ENCODE measurements at places on chromosomes 2 and 18.
A peak's percentile ranks its signal among the peaks of the same experiment; 100 is the strongest.

- DNase-seq: no peak
Observed at GRCh38 chr2:124908411-124908810, 883.3 kb downstream of the CNTNAP5 start.

DNA sequence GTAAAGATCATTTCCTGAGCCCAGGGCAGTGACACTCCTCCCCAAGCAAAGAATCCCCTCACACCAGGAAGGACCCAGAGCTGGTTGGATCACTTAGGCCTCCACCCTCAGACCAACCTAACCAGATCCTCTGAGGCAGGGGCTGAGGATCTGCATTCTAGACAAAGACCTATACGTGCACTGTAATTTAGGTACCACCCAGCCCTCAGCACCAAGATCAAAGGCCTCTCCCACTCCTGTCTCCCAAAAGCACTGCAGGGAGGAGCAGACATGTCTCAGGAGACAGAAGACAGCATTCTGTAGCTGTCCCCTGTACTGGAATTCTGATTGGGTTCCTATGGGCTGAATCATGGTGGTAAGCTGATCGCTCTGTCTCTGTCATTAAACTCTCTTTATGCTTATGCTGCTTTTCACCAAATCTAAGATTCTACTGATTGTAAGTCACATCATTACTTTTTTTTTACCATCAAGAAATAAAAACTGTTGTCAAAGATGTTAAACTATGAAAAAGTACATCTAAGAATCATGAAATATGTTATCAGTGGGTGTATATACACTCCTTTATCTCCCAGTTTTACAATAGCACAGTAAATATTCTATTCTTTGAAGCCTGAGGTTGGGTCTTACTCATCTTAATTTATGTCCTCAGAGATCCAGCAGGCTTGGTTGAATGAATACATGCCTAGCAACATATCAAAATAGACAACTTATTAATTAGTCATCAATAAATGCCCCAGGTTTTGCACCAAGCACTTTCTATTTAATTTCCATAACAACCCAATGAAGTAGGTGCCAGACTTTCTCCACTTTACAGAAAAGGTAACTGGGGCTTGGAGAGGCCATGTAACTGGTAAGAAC is 28.3 kb downstream of the MCFD2 start:
- no peak for DNase-seq

DNA sequence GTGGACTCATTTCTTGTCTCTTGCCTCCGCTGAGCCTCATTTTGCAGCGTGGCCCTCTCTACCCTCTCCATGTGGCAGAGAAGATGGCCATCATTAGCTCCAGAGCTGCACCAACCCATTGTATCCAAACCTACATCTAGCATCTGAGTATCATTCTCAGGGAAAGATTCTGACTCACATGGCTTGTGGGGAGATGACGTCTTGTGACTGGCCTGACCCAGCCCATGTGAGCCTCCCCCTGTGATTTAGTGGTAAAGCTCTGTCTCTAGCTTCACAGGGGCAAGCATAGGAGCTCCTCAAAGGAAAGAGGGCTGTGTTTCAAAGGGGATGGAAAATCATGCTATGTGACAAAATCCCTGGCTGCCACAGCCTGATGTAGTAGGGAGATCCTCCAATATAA is 87.4 kb upstream of the RBMS1 start:
- no peak for DNase-seq

GRCh38 chr2:148534416-148535204 is 109.9 kb upstream of the EPC2 start:
- DNase-seq: no peak

GRCh38 chr18:12306752-12307700 is 1.0 kb upstream of the TUBB6 start:
- no peak for DNase-seq

DNA sequence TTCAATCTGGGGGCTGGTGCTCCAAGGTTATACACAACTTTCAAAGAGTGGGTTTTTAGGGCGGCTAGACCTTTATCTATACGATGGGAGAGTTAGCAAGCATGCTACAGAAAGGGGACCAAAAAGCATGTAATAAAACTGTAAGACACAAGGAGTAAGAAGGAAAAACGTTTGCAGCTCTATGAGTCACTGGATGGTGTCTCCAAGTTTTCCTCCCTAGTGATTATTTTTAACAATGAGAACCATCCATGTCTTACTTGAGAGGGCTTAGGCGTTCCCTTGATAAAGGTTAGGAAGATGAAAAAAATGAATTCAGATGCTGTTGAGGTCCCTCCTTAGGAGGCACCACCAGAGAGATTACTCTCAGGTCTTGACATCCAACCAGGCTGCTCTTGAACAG is 75.9 kb downstream of the HRH4 start:
- DNase-seq: no peak

DNA sequence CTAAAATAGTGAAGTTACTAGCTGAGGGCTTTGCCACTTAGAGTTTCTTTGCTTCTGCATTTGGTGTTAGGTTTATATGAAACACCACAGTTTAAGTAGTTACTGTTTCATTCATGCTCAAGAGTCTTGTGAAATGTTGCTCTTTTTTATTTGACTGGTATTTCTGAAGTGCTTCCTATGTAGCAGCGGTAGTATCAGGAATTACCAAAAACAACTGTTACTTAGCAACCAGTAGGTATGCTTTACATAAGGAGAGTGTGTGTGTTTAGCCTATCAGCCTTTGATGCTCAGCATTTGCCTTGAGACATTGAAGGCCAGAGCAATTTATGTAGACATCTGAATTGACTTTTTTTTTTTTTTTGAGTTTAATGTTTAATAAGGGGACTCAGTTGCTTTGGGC is 3.6 kb downstream of the DIS3L2 start:
- no peak for DNase-seq

- DNase-seq: no peak
Observed at GRCh38 chr2:160287476-160287875, 87.4 kb upstream of the ITGB6 start.

- no peak for DNase-seq
Observed at GRCh38 chr18:24246143-24246542, 107.3 kb downstream of the CABYR start.

- DNase-seq: no peak
Observed at GRCh38 chr2:15557887-15558311, 3.2 kb downstream of the NBAS start.

- DNase-seq: no peak
Observed at GRCh38 chr2:13921245-13921644, 711.3 kb upstream of the LRATD1 start.

- no peak for DNase-seq
Observed at GRCh38 chr18:61727241-61728193, 165.3 kb downstream of the RNF152 start.

- no peak for DNase-seq
Observed at GRCh38 chr2:173896755-173897154, 68.4 kb downstream of the SP3 start.

- DNase-seq: no peak
Observed at GRCh38 chr2:48529194-48529593, 760 bp upstream of the STON1 start.

GRCh38 chr2:15273452-15273851 is 287.7 kb downstream of the NBAS start:
- DNase-seq: no peak

DNA sequence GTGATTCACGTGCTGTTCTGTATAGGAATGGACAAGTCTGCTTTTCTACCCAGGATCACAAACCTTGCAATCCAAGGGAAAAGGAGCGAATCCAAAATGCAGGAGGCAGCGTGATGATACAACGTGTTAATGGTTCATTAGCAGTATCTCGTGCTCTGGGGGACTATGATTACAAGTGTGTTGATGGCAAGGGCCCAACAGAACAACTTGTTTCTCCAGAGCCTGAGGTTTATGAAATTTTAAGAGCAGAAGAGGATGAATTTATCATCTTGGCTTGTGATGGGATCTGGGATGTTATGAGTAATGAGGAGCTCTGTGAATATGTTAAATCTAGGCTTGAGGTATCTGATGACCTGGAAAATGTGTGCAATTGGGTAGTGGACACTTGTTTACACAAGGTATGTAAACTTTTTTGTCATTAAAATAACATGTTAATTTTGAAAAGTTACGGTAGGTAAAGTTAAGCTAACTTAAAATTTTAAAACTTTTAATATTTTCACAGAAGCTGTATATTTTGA is 33.0 kb downstream of the PPM1B start:
- no peak for DNase-seq

GRCh38 chr2:58629545-58630119 is 388.5 kb upstream of the FANCL start:
- DNase-seq: no peak

- no peak for DNase-seq
Observed at GRCh38 chr2:69998761-69999160, 37.3 kb upstream of the ASPRV1 start.

GRCh38 chr18:34744569-34744968 is 34.5 kb downstream of the DTNA start:
- no peak for DNase-seq

DNA sequence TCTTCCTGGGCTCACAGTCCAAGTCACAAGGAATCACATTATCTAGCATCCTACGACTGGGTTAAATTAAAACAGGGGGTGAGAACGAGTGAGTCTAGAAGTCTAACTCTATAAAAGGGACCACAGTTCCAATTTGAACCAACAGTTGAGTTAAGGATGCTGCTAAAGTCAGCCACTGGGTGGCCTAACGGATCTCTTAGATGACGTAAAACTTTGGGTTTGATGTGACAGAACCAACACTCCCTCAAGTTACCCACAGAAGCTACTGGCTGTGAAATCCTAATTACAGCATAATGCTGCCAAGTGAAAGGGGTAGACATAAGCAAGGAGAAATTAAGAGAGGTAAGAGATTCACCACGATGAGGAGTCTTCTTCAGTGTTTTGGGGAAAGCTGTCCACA is 32.7 kb upstream of the RUFY4 start:
- no peak for DNase-seq

DNA sequence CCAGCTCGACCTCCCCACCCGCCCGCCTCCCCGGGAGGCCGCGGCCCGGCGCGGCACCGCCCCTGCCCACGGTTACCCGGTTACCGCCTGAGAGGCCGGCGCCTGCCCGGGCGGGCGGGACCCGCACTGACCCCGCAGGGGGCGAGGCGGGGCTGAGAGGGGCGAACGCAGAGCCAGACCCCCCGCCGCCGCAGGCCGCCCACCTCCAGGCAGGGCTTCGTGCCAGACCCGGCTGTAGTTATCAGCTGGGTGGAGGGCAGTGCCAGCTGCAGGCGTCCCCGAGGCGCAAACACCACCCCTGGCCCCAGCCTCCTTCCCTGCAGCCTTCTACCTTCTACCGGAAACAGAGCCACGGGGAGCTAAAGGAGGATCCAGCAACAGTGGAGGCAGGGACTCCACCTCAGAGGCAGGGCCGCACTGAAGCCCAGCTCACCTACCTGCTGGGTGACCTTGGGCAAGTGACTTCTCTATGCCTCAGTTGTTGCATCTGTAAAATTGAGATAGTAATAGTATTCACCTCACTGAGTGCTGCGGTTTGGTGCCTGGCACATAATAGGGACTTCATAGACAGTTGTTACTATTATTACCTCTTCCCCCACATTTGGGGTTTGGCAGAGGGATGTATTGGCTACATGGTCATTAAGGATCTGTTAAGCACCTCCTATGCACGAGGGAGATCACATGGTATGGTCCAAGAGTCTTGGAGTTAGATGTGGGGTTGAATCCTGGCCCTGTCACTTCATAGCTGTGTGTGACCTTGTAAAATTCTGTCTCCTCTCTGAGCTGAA is 231.6 kb upstream of the SMAD2 start:
- DNase-seq: no peak

- peak; percentile 41 for DNase-seq
Observed at GRCh38 chr2:45962177-45962921, 310.9 kb downstream of the PRKCE start.

DNA sequence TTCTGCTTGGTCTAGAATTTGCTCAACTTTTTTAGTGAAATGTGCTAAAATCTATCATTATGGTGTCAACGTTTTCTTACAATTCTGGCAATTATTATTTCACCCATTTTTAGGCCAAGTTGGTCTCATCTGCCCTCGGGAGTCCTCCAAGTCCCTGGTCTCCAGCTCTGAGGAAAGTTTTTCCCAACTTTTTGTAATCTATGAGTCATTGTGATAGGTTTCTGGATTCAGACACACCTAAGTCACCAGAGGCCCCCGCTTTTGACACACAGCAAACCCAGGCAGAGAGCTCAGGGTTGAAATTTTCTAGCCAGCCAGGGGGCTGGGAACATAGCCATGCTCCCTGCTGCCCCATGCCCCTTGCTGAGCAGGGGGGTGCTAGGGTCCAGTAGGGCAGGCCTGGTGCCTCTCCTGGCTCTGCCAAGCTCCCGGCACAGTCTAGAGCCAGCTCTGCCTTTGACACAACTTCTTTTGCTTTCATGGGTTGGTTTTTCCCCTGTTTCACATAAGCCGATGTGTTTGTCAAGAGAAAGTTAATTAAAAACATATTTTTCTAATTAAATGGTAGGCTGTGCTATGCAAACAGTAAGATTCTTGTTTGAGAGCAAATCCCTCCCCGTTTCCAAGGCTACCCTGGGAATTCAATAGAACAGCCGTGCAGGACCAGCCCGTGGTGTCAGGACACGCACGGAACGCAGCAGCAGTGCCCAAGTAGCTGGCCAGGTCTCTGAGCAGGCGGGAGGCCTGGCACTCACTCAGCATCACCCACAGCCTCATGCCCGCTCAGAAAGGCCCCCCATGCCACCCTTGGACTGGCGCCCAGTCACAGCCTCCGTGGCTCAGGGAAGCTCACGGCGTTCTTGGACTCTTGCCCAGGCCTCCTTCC is 25.5 kb upstream of the SNED1 start:
- DNase-seq: peak; percentile 36

- DNase-seq: no peak
Observed at GRCh38 chr2:40118622-40119021, 333.3 kb downstream of the SLC8A1 start.

- no peak for DNase-seq
Observed at GRCh38 chr2:134718817-134719814, at the start of gene TMEM163. Gene TMEM163, minus strand, starts transcription at chr2:134719000.

DNA sequence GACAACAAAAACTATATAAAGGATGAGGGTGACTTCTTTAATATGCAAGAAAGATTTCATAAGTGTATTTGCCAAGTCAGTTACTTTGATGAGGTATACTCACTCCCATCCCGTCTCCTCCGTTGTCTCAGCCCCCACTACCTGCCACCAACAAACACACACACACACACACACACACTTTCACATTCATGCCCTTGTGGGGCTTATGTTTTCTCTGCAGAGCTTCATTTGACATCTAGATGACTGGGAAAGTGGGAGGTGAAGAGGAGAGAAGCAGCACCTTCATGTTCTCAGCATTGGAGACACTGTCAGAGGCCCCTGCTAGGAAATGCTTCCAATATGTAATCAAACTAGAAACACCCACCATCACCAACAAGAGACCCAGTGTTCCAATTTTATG is 22.5 kb upstream of the TXNDC2 start:
- peak; percentile 13 for DNase-seq

- peak; percentile 12 for DNase-seq
Observed at GRCh38 chr2:91442246-91442905, 2750.9 kb downstream of the RPIA start.

Measured in head of caudate nucleus (tissue), 42 donors.